ENCODE measurements at places on chromosomes 1 and 21.

DNA sequence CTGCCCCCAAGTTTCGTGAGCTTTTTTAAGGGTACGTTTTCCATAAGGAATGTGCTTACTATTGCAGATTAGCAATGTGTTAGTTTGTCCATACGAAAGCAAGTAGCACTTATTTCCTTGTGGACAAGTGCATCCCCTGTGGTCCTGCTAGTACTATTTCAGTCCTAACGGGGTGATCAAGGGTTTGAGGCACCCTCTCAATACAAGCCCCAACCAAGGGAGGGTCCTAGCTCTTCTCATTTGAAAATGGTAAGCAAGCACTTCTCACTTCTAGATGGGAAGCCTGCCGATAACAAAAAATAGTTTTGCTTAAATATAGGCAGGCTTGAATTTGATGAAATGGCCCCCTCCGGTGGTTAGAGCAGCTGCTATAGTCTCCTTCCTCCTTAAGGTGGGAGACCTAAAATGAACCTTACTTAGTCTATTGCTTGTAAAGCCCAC lies 64.0 kb upstream of the HMCN1 start:
- no peak for DNase-seq

DNA sequence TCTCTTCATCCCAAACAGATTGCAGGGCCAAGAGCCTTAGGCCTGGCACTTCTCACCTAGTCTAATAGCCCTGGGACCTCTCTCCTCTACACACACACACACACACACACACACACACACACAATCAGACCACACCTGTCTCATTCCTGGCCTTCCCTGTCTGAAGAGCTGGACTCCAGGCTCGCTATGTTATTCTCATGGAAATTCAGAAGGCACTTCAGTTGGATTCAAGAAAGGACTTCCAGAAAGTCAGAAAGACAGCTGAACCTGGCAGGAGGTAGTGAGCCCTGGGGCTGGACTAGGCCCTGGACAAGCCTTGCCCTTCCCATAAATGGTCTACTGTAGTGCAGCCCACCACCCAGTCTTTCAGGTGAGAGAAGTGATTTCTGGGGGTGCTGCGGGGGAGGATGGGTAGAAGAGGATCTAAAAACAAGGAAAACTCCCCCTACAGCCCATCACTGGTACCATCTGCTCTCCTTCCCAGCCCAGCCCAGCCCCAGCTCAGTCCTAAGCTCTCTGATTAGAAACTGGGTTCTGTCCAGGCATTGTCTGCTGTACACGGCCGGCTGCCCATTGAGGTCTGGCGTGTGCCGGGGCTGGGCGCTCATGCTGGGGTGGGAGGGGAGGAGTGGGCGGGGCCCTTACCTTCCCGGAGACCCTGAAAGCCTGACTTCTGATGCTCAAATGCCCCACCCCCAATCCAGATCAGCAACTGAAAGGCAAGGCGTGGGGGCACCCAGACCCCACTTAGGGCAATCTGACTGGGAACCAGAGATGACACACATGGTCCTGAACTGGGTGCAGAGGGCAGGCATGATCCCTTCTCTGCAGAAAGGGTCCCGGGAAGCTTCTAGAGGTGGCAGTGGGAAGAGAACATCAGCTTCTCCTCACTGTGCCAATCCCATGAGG lies 2.5 kb downstream of the KIF21B start:
- no peak for DNase-seq

- no peak for DNase-seq
Observed at GRCh38 chr1:8736927-8737326, 80.5 kb downstream of the RERE start.

GRCh38 chr1:175262621-175263020 lies 70.0 kb upstream of the KIAA0040 start:
- no peak for DNase-seq

DNA sequence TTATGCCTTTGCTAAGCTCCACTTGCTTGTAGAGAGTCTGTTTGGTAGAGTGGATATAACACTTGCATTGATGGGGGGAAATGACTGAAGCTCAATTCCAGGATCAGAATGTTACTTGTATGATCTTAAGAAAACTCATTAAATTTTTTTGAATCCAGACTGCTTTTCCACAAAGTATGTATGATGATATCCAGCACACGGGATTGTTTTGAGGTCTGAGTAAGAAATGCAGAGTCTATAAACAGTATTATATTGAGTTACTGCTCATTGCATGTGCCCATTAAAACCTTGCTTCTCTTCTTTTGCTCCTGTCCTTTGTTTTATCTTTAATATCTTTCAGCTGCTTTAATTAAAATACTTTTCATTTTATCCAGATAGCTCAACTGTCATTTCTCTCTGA lies 570.4 kb upstream of the ZRANB2 start:
- no peak for DNase-seq

- no peak for DNase-seq
Observed at GRCh38 chr21:15095326-15095725, 30.5 kb upstream of the NRIP1 start.

DNA sequence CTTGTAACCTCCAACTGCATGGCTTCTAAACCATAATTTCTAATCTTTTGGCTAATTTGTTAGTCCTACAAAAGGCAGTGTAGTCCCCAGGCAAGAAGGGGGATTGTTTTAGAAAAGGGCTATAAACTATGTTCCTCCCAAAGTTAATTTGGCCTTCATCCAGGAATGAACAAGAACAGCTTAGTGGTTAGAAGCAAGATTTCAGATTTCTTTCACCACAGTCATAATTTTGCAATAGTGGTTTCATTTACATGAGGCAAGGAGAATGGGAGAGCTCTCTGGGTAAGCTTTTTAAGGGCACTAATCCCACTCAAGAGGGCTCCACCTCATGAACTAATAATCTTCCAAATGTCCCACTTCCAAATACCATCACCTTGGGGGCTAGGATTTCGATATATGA lies 1353.9 kb downstream of the NCAM2 start:
- DNase-seq = no peak

DNA sequence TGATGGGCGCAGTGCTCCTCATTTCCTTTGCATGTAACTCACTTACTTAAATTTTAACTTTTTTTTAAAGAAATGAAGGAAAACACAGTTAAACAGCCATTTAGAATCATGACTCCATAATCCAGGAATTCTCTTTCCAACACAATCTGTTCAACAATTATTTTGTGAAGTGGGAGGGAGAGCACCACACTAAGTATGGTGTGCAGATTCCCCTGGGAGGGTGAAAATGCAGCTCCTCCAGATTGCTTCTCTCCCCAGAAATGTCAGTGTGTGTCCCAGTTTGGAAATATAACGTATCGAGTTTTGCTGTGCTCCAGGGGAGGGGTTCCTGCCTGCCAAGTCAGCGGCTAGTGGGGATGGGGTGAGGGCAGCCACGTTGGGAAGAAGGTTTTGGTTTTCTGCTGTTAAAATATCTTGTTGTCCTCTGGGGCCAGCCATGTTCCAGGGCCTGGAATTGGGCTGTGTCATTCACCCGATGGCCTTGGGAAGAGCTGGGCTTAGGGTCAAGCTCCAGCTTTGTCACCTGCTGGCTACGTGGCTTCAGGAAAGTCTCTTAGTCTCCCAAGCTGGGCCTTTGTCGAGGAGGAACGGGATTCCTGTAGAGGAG lies 17.3 kb upstream of the DISP3 start:
- DNase-seq = no peak

DNA sequence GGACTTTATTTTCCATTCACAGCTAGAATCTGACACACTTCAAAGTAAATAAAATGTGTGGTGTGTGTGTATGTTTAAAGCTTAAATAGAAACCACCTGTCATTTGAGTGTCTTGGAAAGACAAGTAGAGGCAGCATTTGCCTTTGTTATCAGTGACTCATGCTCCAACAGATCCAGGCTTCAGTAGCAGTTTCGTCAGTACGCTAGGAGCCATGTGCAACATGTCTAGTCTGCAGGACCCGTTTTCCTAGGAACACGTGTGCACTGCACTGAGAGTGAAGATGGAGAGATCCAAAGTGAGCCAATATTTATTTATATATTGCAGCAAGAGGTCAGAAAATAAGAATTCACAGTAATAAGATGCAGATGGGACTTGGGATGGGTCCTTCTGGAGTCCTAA lies 41.8 kb downstream of the SGIP1 start:
- no peak for DNase-seq

DNA sequence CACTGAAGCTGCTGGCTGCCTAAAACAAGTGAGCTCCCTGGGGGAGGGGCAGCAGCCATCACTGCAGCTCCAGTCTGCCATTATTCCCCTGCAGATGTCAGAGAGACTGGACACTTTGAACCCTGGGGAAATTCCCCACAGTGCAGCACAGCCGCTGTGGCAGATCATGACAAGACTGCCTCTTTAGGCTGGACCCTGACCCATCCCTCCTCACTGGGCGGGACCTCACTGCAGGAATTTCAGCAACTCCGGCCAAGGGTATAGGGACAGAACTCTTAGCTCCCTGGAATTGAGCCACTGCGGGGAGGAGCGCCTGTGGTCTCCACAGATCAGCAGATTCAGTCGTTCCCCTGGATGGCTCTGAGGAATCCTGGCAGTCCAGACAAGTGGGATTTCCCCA lies 964.6 kb downstream of the BRINP3 start:
- no peak for DNase-seq

DNA sequence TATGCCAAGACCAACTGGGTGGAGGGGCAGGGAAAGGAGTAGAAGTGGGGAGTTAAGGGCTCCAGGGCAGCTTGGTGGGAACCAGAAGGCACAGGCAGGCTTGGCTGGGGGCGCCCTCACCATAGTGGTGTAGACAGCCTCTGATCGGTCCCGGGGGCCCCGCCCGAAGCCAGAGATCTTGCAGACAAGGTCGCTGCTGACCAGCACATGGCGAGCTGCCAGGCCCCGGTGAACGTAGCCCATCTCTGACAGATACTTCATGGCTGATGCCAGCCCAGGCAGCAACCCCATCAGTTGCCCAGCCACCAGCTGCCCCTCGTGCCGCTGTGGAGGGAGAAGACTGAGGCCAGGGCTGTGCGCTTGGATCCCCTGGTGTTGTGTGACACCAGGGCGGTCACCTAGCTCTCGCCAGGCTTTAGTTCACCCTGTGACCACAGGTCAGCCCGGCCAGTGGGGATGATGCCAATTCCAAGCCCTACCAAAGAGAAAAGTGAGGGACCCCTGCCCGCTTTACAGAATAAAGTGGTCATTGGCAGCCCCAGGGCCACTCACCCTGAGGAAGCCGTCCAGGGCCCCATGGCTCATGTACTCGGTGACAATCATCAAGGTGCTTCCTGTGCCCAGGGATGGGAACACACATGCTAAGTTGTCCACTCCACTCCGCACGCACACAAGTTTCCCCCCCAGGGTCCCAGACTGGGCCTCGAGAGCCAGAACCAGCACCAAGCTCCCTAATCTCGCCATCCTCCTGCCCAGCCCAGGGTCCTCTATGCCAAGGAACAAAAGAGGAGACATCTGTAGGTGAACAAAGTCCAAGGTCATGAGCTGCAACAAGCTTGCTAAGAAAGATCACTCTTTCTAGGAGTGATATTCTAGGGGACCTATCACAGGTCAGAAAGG lies 28.2 kb downstream of the CDCA8 start:
- DNase-seq = no peak

- DNase-seq = no peak
Observed at GRCh38 chr1:54047384-54048305, 5.4 kb downstream of the TMEM59 start.

- no peak for DNase-seq
Observed at GRCh38 chr1:245311887-245312536, 157.2 kb downstream of the KIF26B start.

DNA sequence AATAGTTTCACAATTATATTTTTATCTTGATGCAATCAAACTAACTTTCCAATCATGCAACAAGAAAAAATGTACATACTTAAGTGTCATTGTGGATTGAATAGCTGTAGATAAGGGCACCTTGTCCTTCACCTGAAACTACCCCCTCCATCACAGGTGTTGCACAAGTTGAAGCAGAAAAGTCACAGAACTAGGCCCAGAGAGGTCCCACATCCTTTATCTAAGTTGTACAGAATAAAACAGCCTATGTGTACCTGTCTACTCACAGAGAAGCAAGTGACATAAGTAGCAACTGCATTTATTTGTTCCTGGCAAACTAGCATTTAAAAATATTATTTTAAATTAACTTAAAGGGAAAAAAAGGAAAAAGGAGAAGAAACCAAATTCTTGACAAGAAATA lies 256.8 kb downstream of the FAF1 start:
- DNase-seq = no peak

DNA sequence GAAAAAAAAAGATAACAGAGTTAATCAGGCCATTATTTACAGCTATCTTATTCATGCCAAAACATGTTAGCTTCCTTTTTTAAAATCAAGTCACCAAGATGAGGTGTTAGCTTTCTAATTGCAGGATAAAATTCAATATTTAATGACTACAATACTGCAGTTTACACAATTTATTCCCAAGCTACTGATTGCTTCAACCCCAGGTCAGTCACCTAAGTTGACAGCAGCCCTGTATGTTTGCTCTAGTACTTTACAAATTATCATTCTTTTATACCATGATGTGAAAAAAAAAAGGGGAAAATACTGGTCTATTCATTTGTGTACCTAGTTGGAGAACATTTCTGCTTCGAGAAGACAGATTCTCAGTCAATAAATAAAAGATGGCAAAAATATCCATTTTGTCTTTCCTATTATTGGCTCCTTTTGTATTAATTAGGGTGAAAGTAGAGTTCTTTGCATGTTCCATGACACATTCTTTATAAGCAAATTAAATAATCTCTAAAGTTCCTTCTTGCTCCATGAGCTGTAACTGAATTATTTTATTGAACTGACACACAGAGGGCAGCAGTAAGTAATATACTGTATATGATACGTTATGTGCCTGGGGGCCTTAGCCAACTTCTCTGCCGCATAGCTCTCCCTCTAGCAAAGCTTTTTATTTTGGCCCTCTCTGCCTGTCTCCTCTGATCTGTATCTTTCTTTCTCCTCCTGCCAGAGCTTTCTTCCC lies 48.0 kb downstream of the DIPK1A start:
- DNase-seq = no peak

- peak; percentile 89 for DNase-seq
Observed at GRCh38 chr1:12549460-12550349, 68.3 kb downstream of the DHRS3 start.

- no peak for DNase-seq
Observed at GRCh38 chr1:189374816-189375215, 1102.8 kb downstream of the BRINP3 start.
